ENCODE measurements at places on chromosomes 2 and 18.

- DNase-seq = no peak
Measured at GRCh38 chr2:15191789-15192188, 369.3 kb downstream of the NBAS start.

- no peak for DNase-seq
Measured at GRCh38 chr18:54690198-54690597, 99.2 kb downstream of the DYNAP start.

DNA sequence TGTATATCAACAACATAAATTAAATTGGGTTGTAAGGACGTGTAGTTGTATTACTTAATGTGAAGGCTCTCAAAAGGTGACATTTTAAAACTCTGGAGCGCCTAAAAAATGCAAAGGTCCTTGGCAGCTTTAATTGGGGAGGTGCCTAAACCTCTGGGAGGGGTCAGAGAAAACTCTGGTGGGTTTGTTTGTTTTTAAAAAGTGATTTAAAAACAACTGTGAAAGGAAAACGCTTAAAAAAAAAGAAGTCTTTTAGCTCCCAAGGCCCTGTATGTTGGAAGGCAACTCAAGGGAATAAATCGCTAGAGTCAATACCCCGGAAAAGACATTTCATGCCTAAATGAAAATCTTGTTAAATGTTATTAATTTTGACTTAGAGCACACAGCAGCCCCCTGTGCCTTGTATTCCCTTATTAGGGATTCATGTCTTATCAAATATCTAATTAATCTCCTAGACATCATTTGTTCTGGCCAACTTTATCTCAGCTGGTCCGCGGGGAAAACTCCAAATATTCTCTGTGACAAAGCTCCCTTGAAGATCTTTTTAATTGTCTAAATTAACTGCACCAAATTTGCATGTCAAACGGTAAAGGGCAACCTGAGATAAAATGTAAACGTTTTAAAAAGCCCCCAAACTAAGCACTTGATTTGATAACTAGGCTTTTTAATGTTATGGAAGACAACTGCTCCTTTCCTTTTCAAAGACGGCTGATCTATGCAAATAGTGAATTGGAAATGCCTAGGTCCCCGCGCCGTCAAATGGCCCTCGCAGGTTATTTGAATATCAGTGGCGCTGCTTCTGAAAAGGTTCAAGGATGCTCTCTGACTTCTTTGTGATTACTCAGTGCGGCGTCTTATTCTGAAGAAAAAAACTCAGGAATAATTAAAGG is 4.2 kb downstream of the SP9 start:
- no peak for DNase-seq

DNA sequence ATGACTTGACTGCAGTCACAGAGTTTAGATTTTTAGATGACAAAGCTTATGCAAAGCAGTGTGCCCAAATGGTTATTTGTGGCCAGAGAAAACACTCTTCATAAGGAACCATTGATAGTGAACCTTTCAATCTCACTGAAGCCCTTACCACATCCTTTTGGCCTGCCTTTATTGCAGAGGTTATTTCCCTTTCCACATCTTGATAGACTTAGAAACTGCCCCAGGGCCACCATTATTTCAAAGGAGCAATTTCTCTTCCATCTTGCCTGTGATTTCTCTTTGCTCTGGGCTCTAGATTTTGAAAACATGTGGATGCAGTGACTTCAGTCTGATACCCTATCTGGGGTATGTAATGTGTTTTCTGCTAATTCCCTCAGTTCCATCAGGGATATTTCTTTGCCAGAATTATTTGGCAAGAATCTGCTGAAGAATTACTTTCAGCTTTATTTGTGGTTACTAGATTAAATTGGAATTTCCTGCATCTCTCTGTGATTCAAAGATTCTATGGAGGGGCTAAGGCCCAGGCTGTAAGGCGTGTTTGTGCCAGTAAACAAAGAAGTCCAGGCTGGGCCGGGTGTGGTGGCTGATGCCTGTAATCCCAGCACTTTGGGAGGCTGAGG is 51.0 kb downstream of the MOGAT1 start:
- no peak for DNase-seq

DNA sequence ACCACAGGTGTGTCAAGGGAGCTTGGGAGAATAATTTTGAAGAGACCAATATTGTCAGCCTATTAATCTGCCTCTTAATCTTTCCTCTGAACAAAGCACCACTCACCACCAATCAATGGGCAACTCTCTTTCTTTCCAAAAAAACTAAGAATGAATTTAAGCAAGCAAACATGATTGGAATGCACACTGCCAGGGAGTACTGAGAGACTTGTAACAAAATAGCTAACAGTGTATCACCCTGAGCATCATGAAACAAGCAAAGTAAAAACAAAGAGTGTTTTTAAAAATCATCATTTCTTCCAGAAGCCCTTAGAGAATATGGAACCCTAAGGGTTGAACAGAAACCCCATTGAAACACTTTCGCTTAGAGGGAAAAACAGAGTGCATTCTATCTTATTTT is 299.7 kb downstream of the DSEL start:
- no peak for DNase-seq

DNA sequence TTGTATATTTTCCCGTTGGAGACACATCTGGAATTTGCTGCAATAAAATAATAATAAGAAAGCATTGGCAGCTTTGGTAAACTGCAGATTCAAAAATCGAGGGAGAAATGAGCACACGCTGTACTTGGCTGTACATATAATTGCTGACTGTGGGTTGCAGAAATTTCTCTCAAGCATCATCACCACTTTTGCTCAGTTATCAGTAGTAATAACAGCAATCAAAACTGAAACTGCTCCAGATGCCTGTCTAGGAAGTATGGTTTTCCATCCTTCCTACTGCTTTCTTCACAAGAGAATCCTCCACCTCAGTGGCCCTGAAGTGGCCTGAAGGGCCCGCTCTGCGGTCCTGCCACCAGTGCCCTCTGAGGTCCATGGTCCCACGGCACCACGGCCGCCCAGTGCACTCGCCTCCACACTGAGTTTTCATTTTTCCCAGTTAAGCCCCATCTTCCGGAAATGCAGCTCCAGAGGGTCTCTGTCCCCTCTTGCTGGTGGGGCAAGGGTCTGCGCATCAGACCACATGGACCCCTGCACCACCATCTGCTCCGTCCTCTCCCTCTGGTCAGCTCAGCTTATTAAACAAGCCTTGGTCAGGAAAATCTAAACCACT is 3.9 kb downstream of the DUSP28 start:
- no peak for DNase-seq

GRCh38 chr2:55885127-55885943 is 38.2 kb downstream of the EFEMP1 start:
- DNase-seq = no peak

DNA sequence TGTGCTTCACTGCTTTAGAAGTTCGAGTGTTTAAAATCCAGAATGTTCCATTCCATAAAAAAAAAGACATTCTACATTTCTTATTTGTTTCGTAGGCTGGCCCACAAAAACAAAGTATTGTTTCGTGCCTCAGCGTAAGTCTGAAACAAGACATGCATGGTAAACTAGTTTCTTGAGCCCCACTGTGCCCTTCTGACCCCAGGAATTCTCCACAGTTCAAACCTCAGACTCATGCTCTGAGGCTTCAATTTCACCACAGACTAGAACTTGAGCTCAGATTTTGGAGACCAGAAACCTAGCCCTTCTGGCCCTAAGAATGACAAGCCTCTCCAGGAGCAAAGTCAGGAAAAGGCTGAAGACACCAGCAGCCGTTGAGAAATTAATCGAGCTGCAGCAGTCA is 151.5 kb downstream of the SLC8A1 start:
- DNase-seq = no peak

GRCh38 chr18:58455314-58456188 is 173.3 kb downstream of the ALPK2 start:
- peak; percentile 6 for DNase-seq

- no peak for DNase-seq
Measured at GRCh38 chr2:128589681-128590080, 271.0 kb upstream of the HS6ST1 start.

DNA sequence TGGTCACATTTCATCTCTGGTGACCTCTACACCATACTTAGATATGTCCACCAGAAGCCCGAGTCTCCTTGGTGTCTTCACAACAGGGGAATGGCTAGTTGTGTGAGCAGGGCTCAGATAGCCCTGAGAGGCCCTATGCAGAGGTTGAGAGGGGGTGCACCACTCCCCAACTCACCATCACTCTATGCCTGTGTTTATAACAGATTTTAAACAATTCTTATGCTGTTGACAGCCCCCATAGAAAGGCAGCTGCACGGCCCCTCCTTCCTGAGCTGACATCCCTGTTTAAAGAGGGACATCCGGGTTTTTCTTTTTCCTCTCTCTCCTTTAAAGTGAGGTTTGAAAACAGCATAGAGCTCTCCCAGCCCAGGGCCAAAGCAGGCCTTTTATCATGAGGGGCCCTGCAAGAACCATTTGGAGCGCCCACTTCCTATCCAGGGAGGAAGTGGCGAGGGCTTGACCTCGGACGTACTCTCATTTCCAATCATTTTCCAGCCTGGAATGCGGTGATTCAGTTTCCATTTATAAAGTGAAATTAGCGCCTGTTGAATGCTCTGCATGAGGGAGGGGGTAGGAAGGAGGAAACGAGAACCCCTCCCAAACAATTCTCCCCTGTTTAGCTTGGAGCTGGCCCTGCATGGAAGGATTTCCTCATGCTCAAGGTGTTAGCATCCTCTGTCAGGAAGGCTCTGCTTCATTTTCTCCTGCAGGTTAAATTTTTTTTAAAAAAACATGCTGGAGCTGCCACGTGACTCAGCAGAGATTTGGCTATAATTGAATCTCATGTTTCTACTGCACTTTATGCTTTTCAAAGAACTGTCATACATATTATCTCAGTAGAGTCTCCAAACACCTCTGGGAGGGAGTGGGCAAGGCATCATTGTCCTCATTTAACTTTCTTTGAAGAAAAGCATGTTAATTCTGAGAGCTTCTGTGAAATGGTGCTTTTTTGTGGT is 117.5 kb downstream of the DDX1 start:
- DNase-seq = no peak

- no peak for DNase-seq
Measured at GRCh38 chr2:239866350-239866749, 158.8 kb downstream of the NDUFA10 start.

DNA sequence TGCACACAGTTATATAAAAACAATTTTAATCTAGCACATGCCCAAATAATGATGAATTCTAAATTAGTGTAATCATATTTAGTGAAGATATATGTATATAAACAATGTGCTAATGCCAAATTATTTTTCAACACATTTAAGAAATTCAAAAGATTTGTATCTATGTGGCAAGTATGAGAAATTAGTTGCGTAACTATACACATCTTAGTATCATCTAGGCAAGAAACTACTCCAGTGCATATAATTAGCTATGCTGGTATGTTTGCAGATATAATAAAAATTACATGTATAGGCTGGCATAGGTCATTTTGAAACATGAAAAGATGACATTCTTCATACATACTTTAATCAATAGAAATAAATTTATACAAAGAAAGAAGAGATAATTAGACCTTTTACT is 252.0 kb upstream of the VWC2L start:
- DNase-seq = no peak

DNA sequence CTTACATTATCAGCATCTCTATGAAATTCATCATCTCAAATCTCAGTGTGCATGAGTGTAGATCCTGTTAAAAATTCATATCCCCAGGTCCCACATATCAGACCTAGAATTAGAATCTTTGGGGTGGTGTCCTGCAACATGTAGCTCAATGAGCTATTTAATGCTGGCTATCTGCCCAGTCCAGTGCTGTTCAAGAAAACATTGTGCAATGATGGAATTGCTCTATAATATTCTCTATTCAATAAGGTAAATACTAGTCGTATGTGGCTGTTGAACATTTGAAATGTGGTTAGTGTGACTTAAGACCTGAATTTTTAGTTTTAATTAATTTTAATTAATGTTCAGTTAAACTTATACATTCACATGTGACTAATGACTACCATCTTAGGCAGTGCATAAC is 127.4 kb downstream of the NOL4 start:
- DNase-seq = peak; percentile 10

DNA sequence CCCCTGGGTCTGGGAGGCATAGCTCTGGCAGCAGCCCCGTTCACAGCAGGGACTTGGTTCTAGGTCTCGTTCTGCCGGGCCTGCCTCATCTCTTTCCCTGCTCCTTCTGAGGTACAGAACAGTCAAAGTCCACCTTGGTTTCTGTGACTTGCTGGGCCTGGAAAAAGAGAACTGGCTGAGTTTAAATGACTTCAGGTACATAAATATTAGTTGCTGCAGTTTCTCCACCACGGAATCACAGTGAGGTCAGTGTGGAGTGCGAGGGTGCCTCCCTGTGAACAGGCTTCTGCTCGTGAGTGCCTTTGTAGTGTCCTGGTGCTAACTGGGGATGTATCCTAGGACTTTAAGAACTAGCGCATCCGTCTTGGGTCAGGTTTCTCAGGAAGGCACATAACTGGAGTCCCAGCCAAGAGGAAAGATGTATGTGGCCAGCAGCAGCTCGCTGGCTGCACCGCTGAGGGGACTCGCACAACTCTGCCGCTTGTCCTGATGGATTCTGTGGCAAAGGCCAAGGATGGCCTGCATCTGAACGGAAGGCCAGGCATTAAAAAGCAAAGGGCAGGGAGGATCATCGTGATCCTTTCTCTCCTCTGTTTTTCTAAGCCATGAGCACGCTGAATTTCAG is 188.6 kb downstream of the SH3RF3 start:
- no peak for DNase-seq

GRCh38 chr18:7457262-7457661 is 109.9 kb upstream of the PTPRM start:
- DNase-seq = no peak

DNA sequence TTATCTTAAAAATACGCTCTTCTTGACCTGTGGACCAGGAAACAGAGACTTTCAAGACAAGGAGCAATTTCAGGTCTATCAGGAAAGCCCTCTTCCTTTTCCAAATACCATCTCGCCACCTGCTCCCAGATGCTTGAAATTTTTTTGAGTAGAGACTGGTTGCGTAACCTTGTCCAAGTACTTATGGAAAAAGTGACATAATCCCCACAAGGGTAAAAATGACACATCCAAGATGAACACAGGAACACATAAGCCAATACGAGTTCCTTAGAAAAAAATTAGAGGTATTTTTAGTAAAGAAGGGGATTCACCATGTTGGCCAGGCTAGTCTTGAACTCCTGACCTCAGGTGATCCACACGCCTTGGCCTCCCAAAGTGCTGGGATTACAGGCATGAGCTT is 1.8 kb downstream of the SERPINB13 start:
- DNase-seq = no peak

DNA sequence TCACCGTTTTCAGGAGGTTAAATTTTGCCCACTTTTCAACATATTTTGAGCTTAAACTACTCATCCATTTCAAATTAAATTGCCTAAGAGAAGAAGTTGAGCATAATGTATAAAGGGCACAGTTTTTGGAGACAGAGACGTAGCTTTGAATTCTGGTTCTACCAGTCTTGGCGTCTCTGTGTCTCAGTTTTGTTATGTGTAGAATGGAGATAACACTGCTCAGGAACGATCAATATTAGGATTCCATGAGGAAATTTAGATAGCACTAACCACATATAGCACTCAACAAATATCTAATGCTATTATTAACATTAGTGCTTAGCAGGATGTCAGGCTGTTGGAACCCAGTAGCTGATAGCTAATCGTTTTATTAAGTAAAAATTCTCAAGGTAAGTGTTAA is 40.4 kb upstream of the GATA6 start:
- DNase-seq = no peak

- DNase-seq = no peak
Measured at GRCh38 chr2:68732036-68732932, 2.3 kb upstream of the ARHGAP25 start.

- DNase-seq = no peak
Measured at GRCh38 chr18:9989481-9989880, 75.7 kb downstream of the VAPA start.

GRCh38 chr18:63180971-63181376 is 138.6 kb downstream of the BCL2 start:
- no peak for DNase-seq
